Activated CD4-positive, alpha-beta memory T cell treated with anti-CD3 and anti-CD28 coated beads for 36 hours (primary cell): ENCODE measurements at places on chromosomes 4 and X.

DNA sequence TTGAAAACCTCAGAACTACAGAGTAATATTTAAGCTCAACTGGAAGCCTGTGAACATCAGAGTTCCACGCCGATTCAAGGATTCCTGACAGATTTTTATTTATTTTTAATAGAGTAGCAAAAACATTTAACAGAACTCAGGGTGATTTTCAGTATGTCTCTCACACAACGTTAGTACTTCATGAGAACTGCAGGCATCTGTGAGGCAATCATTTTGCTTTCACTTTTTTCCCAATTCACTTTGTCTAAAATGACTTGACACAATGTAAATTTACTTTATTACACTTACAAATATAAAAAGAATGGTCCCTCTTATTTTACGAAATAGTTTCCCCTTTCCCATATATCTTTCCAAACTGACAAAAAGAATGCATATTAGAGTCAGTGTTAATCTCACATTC, 869.5 kb upstream of the EPHA5 start:
- no peak for DNase-seq

GRCh38 chrX:20061855-20062254, 54.9 kb downstream of the MAP7D2 start:
- no peak for DNase-seq

- DNase-seq = peak; percentile 90
Observed at GRCh38 chr4:185425647-185426352, at the start of gene UFSP2. Gene UFSP2 (minus strand): TSS chr4:185425964. CDS start chr4:185425868, 96 bp downstream.

DNA sequence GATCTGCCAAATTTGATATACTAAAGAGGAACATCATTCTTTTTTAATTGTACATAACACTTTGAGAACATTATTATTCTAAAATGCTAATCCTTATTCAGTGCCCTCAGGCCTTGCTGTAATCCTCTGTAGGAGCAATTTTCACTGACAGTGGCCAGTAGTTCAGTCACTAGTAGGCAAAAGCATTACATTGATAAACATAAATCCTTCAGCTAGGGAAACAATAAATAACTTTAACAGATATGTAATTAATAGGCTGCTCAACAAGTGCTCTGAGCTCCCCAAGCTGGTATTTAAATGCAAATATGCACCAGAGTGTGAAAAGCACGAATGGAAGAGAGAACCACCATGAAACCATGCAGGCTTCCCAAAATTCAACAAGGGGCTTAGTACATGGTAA, 77.7 kb upstream of the FAM47C start:
- DNase-seq = no peak

GRCh38 chr4:75025431-75025830, 92.5 kb downstream of the PARM1 start:
- DNase-seq = no peak

DNA sequence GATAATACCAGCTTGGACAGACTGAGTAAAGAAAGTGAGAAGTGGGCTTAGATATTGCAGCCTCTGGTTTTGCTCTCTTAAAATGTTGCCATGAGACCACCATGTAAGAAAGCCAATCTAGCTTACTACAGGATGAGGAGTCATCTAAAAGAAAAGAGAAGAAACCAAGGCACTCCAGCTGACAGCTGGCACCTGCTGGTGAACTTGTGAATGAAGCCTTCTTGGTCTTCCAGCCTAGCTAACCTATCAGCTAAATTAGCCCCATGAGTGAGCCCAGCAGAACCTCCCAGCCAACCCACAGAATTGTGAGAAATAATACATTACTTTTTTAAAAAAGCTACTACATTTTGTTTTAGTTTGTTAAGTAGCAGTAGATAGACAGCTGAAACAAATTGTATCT, 154.5 kb upstream of the QRFPR start:
- DNase-seq = no peak

DNA sequence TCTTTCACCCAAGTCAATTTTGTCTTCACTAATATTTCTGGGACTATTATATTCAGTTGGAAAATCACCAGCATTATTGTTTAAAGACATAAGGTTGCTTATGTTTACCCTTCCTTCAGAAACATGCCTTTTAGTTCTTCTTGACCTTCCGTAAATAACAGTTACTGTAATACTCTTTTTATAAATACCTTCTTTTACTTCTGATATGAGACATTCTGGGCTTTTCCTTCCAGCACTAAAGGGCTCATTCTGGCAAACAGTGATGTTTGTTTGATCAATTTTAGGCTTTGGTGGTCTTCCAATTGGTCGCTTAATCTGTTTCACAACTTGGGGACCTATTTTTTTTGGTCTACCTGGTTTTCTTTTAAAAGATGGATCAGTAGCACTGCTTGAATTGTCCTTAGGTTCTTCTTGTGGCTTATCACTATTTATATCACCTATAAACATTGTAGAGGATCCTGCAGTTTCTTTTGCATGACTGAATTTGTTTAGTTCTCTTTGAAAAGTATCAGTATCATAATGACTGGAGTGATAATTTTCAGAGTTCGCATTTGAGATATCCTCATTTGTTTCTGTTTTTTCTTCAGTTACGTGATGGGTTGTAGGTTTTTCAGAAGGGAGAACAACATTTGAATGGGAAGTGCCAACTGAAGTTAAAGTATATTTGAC, 64.8 kb downstream of the NCAPG start:
- DNase-seq = no peak

DNA sequence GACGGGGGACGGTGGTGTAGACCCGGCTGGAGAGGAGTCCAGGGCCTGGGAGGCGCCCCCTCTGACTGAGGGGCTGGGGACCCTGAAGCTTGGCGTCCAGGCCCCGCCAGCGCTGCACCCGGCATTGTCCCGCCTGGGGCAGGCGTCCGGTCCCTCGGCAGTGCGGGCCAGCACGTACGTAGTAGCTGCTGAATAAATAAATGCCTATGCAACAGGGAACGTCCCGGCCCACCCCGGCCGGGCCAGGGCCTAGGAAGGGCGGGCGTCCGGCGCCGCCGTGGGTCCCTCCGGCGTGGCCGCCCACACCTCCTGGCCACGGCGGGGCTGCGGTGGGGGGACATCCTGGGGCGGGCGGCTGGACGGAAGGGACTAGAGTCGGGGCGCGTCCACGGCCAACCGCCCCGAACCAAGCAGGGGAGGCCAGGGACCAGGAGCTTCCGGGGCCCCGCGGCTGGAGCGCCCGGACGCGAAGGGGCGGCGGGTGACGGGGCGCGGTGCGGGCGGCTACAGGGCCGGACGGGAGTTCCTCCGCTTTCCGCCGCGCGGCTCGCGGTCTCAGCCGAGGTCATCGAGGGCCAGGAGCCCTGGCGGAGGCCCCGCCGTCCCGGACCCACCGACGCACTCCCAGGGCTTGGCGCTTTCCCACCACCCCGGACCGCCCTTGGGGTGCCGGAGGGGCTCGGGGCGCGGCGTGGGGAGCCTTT, 886 bp upstream of the WWC2 start:
- DNase-seq = peak; percentile 33

- no peak for DNase-seq
Observed at GRCh38 chrX:35842674-35843073, 44.5 kb downstream of the MAGEB16 start.

DNA sequence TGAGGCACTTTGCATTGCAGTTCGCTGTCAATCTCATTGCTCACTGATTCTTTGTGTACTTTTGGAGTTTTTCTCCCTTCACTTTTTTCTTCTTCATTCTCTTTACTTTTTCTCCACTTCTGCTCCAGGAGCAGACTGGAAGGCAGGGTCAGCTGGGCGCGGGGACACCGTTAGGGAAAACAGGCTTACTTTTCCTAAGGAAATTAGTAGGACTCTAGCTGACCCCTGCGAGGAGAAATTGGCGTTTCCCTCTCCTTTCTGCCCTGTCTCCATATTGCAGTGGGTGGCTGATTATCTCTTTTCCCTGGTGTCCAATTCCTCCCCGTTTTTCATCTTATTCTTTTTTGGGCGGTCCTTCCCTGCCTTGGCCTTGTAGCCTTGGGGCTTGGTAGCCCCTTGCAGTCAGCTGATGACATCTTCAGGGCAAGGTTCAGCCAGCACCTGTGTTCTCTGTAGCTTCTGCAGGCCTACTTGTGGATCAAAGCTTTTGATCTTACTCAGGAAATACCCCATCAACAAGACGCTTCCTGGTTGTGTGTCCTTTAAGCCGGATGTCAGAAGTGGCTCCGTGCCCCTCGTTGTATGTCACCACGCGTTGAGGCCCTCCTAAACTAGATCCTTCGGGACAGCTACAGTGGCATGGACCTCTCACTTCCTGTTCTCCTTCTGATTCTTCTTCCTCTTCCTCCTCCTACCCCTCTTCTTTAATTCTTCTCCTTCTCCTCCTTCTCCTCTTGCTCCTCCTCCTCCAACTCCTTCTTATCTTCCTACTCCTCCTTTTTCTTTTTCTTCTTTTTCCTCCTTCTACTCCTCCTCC, 36.1 kb downstream of the NBDY start:
- DNase-seq = peak; percentile 31

DNA sequence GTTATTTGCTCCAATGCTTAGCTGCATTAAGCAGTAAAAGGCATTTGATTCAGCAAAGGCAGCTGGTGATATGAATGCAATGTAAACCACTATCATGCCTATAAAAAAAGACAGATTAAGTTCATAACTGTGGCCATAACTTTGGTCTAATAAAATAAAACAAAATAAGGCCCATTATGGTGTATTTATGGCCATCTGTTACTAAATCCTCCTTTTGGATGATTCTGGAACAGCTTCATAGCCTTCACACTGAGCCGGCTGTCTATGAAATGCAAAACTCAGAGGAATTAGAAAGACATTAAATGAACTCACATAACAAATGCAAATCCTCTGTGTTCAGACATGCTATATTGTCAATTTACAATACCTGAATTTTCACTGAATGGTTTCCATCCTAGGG, 223.7 kb upstream of the FAT4 start:
- DNase-seq = no peak

- DNase-seq = no peak
Observed at GRCh38 chr4:180850318-180850940, 1392.8 kb upstream of the TENM3 start.

GRCh38 chr4:38318737-38319455, 345.1 kb upstream of the KLF3 start:
- DNase-seq = peak; percentile 82

GRCh38 chr4:26217961-26218676, 102.7 kb upstream of the RBPJ start:
- no peak for DNase-seq

- DNase-seq = no peak
Observed at GRCh38 chr4:69763233-69763632, 2.8 kb upstream of the SULT1B1 start.

DNA sequence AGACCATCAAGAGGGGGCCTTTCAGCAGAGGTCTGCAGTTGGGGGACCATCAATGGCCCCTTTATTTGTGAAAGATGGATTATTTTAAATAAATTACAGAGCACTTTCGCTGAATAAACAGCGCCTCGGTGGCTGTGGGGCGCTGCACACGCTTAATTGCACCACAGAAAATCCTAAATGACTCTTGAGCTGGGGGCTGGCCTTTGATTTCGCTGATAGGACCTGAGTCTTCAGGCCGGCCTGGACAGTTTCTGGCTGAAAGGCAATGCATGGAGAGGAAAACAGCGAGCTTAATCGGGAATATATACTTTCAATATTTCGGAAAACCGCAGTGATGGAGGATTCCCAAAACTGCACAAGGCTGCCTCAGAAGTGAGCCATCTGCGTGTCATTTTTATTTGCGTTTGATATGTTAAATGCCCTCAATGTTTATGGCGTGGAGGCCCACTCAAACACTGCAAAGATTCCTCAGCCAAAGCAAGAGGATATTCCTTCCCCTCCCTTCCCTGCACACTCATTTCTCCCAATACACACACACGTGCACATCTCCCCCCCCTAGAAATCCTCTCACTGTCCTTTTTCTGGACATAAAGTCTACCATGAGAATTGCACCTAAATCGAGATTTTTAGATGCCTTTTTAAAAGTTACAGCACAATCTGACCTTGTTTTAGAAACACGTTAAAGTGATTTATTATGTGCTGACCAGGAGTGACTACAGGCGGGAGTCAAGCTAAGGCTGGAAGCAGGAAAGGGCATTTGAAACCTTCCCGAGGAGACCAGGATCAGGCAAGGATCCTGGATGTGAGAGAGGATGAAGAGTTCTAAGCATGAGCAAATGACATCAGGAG, 340.7 kb downstream of the RAB28 start:
- no peak for DNase-seq

- no peak for DNase-seq
Observed at GRCh38 chr4:140673729-140674128, 82.5 kb downstream of the TBC1D9 start.
